ENCODE measurements at places on chromosomes 7 and 10. TPM values are rescaled to one million over a fixed set of nuclear protein-coding genes. Genes with fewer than 3 reads are reported as not detected.

DNA sequence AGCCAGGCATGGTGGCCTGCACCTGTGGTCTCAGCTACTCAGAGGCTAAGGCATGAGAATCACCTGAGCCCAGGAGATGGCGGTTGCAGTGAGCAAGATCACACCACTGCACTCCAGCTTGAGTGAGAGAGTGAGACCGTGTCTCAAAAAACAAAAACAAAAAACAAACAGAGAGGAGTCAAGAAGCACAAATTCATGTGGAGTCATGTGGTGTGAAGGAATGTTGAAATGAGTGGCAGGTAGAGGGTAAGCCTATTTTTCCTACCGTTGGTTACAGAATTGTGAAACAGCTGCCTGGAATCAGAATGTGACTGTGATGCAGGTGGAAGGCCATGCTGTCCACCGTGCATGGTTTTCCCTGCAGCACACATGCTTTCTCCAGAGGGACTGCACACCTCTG, 23.7 kb upstream of the NUB1 start:
- DNase-seq, result no peak

- DNase-seq, result no peak
Observed at GRCh38 chr10:69631566-69631965, 1.5 kb downstream of the FAM241B start.

- no peak for DNase-seq
Observed at GRCh38 chr7:23691320-23691719, 11.3 kb downstream of the FAM221A start.

- no peak for DNase-seq
Observed at GRCh38 chr10:18527687-18528086, 123.7 kb downstream of the NSUN6 start.

DNA sequence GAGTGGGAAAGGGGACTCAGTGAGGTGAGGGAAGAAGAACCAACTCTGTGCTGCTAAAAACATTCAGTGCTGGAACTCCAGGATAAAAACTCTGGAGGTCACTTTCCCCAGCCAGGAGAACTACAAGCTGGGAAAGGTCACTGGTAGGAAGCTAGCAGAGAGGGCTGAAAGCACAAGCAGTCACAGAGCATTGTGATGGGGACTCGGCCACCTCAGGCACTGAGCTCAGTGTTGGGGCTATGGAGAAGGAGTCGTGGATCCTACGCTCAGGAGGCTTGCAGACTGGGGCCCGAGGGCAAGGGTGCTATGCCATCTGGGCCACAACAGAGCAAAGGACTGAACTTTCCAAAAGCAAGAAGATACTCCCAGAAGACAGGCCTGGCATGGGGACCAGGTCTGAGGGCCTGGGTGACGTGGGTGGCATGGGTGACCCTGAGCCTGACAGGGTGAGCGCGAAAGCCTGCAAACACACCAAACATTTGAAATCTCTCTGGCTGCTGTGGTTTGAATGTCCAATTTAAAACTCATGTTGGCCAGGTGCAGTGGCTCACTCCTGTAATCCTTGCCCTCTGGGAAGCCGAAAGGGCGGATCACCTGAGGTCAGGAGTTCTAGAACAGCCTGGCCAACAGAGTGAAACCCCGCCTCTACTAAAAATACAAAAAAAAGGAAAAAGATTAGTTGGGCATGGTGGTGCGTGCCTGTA, 9.8 kb upstream of the ARHGAP19 start:
- no peak for DNase-seq

DNA sequence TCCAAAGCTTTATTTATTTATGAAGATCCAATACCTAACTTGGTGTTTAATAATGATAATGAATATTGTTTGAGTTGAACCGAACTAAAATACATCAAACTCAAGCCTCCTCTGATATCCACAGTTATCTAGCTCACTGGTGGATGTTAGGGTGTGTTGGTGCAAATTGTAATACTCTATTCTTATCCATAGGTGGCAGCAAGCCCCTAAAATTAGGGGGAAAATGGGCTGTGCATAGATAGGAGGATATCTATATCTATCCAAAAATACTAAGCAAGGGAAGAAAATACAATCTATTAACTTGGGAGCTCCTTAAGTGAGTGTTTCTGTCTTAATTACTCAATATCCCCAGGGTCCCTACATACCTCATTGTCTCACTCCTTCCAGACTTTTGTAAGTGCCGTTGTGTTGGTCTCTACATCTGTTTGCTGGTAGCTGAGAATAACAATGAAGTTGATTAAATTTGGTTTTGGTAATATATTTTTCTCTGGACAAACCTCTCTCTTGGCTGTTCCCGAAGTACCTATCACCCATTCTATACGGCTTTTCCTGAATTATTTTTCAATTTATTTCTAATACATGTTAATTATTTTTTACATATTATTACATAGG, 55.0 kb upstream of the VWDE start:
- no peak for DNase-seq

GRCh38 chr10:103451831-103452505, at the start of gene CALHM2:
CALHM2 (minus strand) TSS chr10:103452370; CDS start chr10:103449941, 2,429 bp downstream.
- DNase-seq, result peak; percentile 73

GRCh38 chr7:111108496-111108895, 17.6 kb downstream of the LRRN3 start:
- no peak for DNase-seq

DNA sequence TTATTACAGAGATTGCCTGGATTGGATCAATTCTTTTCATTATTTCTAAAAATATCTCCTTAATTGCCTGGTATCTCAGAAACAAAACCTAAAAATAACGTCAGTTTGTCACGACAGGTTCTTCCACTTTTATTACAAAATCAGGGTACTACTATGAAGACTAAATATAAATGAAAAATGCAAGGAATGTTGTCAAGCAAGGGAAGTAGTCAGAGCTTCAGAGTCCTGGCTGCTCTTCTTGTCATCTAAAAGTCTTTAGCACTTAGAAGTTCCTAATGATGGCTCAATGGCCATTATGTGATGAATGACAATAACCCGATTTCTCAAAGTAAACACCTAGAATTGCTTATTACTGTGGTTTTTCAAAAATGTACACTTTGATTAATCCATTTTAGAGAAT, 192.2 kb downstream of the SEMA3A start:
- DNase-seq, result no peak

CTAGE15 gene
- 0.36 TPM for total RNA-seq

TMEM184A gene
- not detected for total RNA-seq

CDHR1 gene
- total RNA-seq, result 2.4 TPM
